Esophagus squamous epithelium (tissue), 5 donors: ENCODE measurements at places on chromosomes 12 and 14.

DNA sequence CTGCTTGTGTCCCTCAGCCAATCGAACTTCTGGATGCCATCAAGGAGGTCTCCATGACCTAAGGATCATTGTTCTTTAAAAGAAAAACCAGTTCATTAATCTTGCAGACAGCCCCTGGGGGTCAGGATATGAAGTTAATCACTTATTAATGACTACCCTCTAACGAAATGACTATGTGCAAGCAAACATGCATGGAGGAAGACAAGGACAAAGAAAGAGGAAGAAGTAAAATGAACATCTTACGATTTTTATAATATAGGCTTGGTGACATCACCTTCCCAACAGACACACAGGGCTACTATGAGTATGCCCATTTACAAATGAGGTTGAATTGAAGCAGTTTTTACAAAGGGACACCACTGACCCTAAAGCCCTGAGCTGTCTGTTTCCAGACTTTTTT is 111.1 kb upstream of the AMIGO2 start:
- DNase-seq, result no peak

DNA sequence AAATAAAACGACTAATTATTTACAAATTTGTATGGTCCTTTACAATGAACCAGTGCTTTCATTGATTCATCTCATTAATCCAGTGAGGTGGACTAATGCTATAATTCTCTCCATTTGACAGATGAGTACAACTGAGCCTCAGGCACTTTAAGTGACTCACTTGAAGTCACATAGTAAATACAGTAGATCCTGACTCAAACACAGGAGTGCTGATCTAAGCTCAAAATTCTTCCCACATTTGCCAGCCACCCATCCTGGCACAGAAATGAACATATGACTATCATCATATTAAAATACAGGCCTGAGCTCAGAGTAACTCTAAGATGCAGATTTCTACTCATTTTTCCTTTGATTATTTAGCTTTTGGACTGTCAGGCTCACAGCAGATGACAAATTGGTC is 30.6 kb downstream of the SLC16A7 start:
- DNase-seq, result no peak

DNA sequence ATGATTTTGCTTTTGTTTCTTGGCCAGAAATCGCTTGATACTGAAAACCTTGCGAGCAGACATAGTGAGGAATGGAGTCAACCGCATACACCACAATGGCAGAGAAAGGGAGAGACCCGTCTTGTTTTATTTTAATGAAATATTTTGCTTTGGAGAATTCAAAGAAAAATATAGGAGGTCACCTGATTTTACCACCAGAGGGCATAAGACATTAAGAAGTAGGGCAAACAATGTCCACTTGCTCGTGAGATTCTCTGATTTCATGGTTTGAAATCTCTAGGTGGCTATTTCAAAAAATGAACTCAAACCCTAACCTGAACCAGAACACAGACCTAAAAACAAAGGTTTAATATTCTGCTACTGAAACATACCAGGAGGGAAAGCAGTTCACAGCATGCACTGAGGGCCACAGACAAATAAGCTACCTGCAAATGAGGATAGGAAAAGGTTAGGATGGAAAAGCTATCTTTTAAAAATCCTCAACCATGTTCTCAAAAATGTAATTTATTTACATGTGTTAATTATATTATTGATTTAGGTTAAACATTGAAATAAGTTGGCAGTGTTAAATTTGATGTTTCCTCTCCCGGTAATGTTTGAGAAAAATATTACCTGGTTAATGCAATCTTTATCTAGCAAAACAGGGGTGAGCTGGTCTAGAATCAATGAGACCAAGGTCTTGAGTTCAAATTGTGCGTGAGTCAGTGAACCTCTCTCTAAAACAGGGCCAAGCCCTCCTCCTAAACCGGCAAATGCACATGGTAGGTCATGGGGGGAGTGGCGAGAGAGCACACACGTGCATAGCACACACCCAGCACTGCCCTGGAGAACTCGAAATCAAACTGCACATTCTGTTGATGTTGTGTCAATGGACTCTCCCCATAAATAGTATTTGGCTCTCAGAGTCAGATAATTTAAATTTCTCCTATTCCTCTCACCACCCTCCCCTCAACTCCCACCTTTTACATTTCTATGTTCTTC is 12.5 kb downstream of the IFNG-AS1 start:
- DNase-seq, result no peak

GRCh38 chr12:14982562-14982961 is 9.7 kb downstream of the PDE6H start:
- no peak for DNase-seq

GRCh38 chr14:89842837-89843236 is 111.7 kb downstream of the EFCAB11 start:
- no peak for DNase-seq

- DNase-seq, result no peak
Measured at GRCh38 chr12:82896277-82896676, 209.6 kb downstream of the TMTC2 start.

GRCh38 chr14:102985665-102986064 is 63.2 kb downstream of the AMN start:
- DNase-seq, result no peak

GRCh38 chr14:37051680-37052079 is 120.7 kb downstream of the SLC25A21 start:
- DNase-seq, result no peak

GRCh38 chr14:60723116-60723906 is 840 bp downstream of the SIX4 start:
- DNase-seq, result no peak

GRCh38 chr12:49624921-49625577 is 1.7 kb downstream of the PRPF40B start:
- no peak for DNase-seq

- no peak for DNase-seq
Measured at GRCh38 chr12:122847921-122848421, 12.7 kb downstream of the HIP1R start.

GRCh38 chr12:55845785-55846496 is 3.2 kb upstream of the MMP19 start:
- DNase-seq, result no peak

DNA sequence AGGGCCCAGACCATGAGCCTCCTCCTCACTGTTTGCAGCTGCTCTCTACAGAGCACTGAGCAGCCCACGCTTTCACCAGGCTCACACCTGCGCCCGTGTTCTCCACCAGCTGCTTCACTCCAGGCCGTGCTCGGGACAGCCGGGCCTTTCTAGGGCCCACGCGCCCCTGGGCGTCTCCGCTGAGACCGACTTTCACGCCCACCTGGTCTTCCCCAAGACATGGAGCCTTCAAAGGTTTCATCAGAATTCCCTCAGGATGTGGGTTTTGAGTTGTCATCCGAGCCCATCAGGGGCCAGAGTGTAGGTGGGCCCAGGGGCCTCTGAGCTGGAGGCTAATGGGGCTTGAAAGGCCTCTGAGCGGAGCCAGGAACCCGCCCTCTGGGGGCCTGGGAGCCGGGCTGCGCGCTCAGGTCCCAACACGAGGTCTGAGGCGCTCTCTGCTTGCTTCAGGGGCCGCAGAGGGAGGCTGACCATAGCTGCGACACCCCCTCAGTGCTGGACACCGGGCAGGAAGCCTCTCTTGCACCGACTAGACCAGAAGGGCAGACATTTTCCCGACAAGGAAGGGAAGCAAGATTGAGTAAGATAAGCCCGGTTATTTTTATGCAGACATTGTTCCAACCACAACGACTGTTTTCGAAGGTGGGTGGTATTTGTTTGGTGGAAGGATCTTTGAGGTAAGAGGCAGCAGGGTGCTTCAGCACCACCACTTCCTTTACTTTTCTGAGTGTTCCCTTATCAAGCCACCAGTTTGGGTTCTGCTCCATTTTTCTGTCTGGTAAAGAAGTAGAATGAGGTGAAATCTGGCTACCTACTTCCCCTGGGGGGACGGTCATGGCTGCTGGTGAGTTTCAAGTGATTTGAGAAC is 125.0 kb upstream of the FUT8 start:
- no peak for DNase-seq

- no peak for DNase-seq
Measured at GRCh38 chr12:108335349-108336119, 3.6 kb downstream of the CMKLR1 start.

GRCh38 chr12:108126990-108127501 is 2.0 kb upstream of the WSCD2 start:
- DNase-seq, result no peak

GRCh38 chr14:81619816-81620215 is 86.2 kb upstream of the SEL1L start:
- DNase-seq, result no peak

- DNase-seq, result no peak
Measured at GRCh38 chr14:67668559-67668958, 5.9 kb downstream of the VTI1B start.

DNA sequence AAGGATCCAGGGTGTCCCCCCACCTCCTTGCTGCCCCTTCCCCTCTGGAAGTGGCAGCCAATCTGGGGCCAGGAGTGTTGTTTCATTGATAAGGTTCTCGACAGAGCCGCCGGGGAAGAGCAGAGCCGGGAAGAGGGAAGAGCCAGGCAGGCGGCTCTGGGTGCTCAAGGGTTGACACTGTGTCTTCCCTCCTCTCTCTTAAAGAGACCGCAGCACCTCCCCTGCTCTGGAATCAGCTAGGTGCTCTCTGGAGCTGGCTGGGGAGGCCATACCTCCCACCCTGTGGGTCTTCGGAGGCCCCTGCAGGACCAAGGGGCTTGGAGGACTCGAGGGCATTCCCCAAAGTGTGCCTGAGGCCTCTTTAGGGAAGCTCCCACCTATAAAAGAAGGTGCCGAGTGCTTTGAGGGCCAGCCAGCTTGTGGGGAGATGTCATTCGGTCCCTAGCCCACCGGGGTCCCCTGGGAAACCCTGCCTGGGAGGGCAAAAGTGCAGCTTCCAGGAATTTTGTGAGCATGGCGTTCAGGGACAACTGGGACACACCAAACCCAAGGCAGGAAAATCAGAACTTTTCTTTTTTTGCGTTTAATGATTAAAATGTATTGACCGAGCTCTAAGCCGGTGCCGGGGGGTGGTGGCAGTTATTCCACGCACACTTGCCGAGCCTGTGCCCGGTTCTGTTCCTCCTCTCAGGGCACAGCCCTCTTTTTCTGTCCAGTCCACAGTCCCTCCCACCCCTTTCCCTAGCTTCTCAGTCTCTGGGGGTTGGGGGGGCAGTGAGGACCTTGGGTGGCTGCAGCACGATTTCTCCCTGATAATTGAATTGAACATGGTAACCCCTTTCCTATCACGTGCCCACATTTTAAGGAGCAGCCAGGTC is 3.0 kb downstream of the SETD1B start:
- DNase-seq, result no peak

DNA sequence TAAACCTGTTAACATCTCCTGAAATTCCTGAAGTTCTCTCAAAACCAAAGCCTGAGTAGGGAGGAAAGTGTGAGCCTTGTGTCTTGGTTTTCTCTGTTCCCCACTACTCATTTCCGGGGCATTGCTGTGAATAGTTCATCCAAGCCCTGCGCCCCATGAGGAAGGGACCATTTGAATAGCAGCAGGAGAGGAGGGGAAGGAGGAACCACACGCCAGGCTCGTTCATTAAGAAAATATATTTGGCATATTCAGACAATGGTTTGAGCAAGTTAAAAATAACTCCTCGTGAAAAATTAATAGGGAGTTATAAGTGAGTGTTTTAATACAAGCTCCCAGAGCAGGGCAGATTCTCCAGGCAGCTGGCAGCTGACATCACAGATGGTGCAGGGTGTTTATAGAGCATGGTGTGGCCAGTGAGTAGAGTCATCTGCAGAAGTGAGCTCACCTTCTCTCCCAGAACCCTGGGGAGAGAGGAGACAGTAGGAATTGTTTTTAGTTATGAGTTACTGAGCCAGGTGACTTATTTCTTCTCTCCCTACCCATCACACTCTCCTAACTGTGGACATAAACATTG is 29.5 kb upstream of the CISTR start:
- no peak for DNase-seq

- DNase-seq, result no peak
Measured at GRCh38 chr12:78490861-78491260, 373.7 kb upstream of the SYT1 start.

DNA sequence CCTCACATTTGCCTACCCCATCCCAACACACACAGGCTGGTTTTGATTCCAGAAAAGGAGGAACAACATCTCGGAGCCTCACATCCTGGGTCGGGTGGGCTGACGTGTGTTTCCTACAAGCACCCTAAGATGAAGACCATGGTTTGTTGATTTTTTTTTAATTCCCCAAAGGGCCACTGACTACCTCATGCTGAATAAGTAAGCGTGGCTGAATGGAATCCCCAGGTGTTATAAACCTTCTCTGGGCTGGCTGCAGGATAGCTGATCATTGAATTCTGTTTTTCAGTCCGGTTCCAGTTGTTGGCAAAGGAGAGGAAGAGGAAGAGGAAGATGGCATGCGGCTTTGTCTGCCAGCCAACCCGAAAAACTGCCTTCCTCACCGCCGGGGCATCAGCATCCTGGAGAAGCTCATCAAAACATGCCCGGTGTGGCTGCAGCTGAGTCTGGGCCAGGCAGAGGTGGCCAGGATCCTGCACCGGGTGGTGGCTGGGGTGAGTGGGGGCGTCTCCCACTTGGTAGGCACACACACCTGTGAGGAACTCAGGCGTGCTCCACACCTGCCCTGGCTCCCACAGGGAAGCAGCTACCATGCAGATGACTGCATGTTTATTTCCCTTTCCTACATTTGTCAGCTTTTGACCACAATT is 42.0 kb downstream of the RIN3 start:
- no peak for DNase-seq

GRCh38 chr12:108833757-108834472 is 23.5 kb downstream of the SSH1 start:
- no peak for DNase-seq

- DNase-seq, result no peak
Measured at GRCh38 chr14:92531106-92531873, 17.7 kb downstream of the RIN3 start.

DNA sequence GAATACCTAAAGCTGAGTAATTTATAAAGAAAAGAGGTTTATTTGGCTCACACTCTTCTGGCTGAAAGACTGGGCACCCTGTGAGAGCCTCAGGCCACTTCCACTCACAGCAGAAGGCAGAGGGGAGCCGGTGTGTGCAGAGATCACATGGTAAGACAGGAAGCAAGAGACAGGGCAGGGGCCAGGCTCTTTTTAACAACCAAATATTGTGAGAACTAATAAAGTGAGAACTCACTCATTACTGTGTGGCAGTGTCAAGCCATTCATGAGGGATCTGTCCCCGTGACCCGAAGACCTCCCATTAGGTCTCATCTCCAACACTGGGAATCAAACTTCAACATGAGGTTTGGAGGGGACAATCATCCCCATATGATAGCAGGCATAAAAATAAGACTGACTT is 180.8 kb upstream of the DIO3 start:
- no peak for DNase-seq
